Esophagus squamous epithelium (tissue), 5 donors: ENCODE measurements at places on chromosomes 1 and 21.

GRCh38 chr21:39175154-39175553 lies 8.1 kb downstream of the PSMG1 start:
- no peak for DNase-seq

DNA sequence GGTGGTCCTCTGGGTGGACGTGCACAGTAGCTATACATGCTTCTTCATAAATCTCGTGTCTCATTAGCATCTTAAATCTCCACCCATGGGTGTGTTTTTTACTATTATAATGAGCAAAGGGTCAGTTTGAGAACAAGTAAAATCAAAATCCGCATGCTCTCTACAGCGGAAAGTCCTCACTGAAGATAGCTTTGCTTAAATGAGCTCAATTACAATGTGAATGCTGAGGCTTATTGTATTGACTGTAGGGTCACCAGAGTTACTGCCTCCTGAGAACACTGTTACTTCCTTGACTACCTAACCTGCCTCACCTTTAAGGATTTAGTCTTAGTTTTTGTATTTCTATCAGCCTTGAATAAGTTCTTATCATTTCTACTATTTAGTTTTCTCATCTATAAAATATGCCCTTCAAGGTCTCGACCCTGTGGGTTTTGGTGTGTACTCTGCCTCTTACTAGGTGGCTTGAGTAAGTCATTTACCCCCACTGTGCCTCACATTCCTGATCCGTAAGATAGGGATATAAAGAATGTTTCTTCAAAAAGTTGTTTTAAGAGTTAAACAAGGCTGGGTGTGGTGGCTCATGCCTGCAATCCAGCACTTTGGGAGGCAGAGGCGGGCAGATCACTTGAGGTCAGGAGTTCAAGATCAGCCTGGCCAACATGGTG lies 7.9 kb downstream of the SLAMF7 start:
- DNase-seq: no peak

DNA sequence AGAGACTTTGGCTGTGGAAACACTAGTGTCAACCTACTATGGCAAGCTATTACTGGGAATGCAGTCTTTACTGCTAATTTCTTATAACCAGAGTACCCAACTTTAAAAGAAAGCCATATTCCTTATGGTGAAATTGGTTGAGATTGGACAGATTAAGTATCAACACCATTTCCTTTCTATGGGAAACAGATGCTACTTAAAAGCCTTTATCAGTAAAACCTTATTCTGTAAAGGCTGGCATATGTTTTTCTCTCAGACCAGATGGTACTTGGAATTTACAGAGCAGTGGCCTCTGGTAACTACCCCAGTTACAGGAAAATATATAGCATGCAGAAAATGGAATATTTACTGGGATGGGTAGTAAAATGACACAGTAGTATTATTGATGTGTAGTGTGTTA lies 18.8 kb downstream of the IFI44 start:
- DNase-seq: no peak

GRCh38 chr1:176110203-176110602 lies 96.9 kb downstream of the COP1 start:
- DNase-seq: no peak

- no peak for DNase-seq
Observed at GRCh38 chr1:77664939-77665516, 17.4 kb downstream of the ZZZ3 start.

- no peak for DNase-seq
Observed at GRCh38 chr1:72006092-72006491, 276.2 kb downstream of the NEGR1 start.

GRCh38 chr1:61506944-61507500 lies 217.9 kb downstream of the TM2D1 start:
- no peak for DNase-seq

- no peak for DNase-seq
Observed at GRCh38 chr1:231162297-231162969, 575 bp downstream of the TRIM67 start.

GRCh38 chr21:27885296-27885711 lies 918.4 kb upstream of the ADAMTS5 start:
- DNase-seq: no peak

DNA sequence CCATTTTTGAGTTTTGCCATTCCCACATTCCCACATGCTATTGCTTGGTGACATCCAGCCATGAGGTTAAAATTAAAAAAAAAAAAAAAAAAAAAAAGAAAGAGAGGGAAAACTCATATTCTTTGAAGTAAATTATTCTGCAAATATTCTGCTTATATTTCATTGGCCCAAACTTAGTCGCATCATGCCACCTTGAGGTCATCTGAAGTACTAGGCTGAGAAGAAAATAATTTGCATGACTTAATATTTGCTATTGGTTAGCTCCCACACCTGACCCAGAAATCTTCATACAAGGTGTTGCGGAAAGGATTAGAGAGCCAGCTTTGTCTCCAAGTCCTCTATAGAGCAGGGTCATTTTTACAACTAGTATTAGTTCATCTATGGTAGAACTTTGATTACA lies 2206.0 kb downstream of the MRPL39 start:
- no peak for DNase-seq

DNA sequence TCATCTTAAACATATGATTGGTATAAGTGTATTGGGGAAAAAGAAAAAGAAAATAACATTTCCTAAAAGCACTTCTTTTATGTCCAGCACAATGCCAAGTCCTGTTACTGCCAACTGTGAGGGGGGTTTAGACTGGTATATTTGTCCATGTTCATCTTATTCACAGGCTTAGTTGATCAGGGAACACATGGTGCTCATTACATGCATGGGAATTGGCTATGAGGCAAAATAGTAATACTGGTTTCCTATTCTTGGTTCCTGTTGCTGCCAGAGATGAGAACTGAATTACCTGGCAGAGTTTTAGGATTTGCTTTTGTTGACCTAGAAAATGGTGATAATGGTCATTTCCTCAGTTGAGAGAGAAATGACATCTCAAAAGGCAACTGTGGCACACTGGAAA lies 398.8 kb downstream of the DUSP10 start:
- no peak for DNase-seq

- DNase-seq: no peak
Observed at GRCh38 chr1:218272366-218272765, 12.7 kb upstream of the RRP15 start.

GRCh38 chr1:224489534-224490365 lies 55.2 kb upstream of the WDR26 start:
- no peak for DNase-seq

GRCh38 chr21:40723317-40723716 lies 123.6 kb downstream of the DSCAM start:
- DNase-seq: no peak

GRCh38 chr1:153683854-153684253 lies 5.4 kb downstream of the NPR1 start:
- no peak for DNase-seq

- no peak for DNase-seq
Observed at GRCh38 chr1:33086384-33086850, 5.5 kb downstream of the AZIN2 start.

GRCh38 chr1:17865912-17866739 lies 111.0 kb downstream of the ACTL8 start:
- DNase-seq: no peak

DNA sequence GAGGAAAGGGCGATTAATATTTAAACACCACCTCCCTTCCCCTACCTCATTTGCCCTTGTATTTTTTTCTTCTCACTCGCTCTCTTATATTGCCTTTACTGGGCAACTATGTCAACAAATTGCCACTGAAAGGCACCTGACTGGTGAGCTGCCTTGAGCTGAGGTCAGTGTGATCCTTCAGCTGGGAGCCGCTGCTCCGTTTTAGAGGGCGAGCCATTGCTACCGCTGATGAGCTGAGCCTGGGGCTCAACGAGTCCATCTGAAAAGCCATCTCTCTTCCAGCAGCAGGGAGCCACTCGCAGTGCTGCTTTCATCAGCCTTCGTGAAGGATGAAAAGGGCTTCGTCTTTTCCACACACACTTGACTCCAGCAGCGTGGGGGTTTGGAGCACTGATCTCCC lies 108.0 kb upstream of the KIF26B start:
- no peak for DNase-seq

GRCh38 chr1:177106196-177106595 lies 58.3 kb downstream of the ASTN1 start:
- DNase-seq: no peak
